ENCODE measurements at places on chromosomes 11 and 22. TPM values are rescaled to one million over a fixed set of nuclear protein-coding genes. Genes with fewer than 3 reads are reported as not detected.

The TMEM191C gene
- 1.0 TPM for total RNA-seq

The P2RX3 gene
- total RNA-seq, result not detected

- no peak for DNase-seq
These were observed 25.1 kb upstream of the USP47 start for GRCh38 chr11:11816511-11817314.

DNA sequence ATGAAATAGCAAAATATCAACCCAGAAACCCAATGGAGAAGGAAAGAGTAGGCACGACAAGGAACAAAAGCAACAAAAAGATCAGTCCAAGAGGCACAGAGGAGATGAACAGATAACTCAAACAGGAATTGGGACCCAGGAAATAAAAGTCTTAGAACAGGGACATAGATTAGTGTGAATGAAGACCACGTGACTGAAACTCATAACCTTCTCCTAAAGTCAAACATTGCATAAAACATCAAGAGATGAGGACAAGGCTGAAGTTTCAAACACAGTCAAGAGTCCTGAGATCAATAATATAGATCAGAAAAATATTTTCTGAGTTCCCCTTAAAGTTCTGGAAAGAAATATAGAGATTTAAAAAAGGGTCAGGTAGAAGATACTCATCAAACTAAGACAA, 24.4 kb upstream of the OR56B4 start:
- no peak for DNase-seq

- peak; percentile 12 for DNase-seq
These were observed 617 bp upstream of the ARHGAP20 start for GRCh38 chr11:110712659-110713448.

DNA sequence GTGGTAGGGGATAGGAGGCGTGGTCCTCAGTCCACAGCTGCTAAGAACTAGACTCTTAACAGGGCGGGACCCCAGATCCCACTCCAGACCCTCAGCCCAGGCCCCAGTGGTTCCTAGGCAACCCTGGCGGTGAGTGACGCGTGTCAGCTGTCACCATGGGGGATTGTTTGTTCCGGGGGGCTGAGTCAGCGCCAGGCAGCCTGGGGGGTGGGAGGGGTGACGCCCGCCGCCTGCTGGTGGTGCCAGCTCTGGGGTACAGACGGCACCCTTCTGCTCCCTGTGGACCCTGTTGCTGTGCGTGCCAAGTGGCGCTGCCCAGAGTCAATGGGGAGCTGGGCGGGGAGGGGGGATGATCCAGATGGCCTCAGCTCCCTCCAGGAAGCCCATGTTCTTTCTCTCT, 2.5 kb downstream of the CNIH2 start:
- DNase-seq, result no peak

- peak; percentile 92 for DNase-seq
These were observed 9.5 kb upstream of the EHD1 start for GRCh38 chr11:64887757-64888405.

Measured in activated CD4-positive, alpha-beta T cell treated with anti-CD3 and anti-CD28 coated beads for 36 hours (primary cell).